ENCODE measurements at places on chromosomes 4 and X.

GRCh38 chr4:81921751-81922159 lies 450.0 kb upstream of the RASGEF1B start:
- no peak for DNase-seq

- no peak for DNase-seq
Observed at GRCh38 chrX:117713411-117713810, 403.2 kb downstream of the KLHL13 start.

DNA sequence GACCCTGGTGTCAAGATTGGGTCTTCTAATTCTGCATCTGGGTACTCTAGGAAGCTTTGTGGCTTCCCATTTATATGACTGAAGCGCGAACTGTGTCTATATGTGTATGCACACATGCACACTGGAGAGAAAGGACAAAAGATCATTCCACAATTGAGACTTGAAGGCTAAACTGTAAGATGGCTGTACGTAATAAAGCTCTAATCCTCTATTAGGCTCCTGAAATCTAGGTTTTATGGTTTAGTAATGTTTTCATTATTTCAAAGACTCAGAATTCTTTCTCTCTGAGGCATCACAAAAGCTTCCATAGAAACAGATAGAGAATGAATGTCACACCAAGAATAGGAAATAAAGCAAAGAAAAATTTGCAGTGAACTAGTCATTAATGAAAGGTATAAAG lies 320.7 kb upstream of the FTHL17 start:
- DNase-seq: no peak

- DNase-seq: no peak
Observed at GRCh38 chr4:74659576-74660411, 134.5 kb downstream of the BTC start.

- no peak for DNase-seq
Observed at GRCh38 chr4:2057382-2058065, 1.6 kb upstream of the NAT8L start.
